ENCODE measurements at places on chromosomes 7 and 10. TPM values are rescaled to one million over a fixed set of nuclear protein-coding genes. Genes with fewer than 3 reads are reported as not detected.

DNA sequence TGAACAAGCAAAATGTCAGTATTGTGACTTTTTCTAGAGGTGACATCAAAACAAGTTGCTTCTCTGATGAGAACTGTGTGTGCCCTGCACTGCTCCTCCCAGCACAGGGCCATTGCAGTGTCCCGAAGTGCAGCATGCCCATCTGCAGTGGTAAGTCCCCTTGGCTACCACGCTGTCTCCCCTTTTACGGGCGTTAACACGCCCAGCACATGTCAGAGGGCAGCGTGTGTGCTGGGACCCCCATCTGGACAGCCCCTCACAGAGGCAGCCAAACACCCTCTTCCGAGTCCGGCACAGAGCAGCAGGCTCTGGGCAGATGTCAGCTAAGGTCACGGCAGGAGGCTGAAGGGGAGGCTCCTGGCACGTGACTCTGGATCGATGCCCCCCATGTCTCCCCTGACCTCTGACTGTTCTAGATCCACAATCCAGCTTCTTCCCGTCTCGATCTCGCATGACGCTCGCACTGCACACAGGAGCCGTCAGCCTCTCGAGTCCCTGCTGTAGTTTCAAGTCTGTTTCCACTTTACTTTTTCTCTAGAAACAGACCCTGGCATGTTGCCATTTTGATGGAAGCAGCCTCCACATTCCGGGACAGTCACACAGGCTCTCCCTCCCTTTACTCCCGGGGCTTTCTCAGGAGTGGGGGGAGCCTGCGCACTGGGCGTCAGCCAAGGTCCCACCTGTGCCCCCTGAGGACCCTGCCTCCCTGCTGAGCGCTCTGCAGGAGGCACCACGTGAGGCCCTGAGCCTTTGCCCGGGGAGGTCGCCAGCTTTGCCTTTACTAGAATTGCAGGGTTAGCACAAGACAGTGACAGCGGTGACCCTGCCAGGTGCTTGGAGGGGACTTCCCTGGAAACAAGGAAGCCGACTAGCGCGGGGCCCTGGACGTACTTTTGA lies 133.8 kb downstream of the TCERG1L start:
- no peak for DNase-seq

NPM3 gene
- 30.6 TPM for total RNA-seq

DNA sequence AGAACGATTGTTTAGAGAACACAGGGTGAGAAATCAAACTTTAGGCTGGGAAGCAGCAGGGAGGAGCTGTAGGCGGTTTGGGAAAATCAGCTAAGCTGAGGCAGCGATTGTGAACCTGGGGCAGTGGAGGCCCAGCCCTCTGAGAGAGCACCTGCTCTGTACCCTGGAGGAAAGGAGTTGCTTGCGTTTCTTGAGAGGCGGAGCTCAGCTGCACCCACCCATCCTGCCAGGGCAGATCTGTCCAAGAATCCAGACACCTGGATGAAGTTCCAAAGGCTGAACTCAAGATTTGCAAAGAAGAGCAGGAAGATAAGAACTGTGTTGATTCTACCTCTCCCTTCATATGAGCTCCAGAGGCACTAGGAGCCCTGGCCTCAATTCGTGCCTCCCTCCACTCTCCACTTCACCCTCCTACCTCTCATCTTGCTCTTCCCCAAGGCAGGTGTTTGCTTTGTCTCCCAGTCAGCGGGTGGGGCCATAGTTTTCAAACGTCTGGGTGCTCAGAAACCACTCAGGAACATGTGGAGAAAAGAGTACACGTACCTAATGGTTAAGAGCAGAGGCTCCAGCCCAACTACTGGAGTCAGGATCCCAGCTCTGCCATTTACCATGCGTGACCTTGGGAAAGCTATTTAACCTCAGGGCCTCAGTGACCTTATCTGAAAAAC lies 21.5 kb upstream of the TMEM213 start:
- DNase-seq, result no peak

DNA sequence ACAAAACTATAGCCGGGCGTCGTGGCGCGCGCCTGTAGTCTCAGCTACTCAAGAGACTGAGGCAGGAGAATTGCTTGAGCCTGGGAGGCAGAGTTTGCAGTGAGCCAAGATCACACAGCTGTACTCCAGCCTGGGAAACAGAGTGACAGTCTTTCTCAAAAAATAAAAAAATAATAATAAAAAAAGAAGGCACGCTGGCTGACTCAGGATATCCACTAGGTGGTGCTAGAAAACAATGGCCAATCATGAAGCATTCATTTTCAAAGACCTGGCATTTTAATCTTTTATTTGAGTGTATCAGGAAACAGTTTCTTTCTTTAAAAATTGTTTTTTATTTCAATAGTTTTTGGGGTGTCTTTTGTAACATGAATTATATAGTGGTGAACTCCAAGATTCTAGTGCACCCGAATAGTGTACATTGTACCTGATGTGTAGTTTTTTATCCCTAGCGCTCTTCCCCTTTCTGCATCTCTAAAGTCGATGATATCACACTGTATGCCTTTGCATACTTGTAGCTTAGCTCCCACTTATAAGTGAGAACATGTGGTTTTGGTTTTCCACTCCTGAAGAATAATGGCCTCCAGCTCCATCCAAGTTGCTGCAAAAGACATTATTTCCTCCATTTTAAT lies 88.6 kb downstream of the LYZL1 start:
- no peak for DNase-seq

FAM25C gene
- total RNA-seq, result not detected

- no peak for DNase-seq
Measured at GRCh38 chr10:22712956-22713852, 1.2 kb downstream of the PIP4K2A start.
